ENCODE measurements at places on chromosomes 13 and 19. TPM values are rescaled to one million over a fixed set of nuclear protein-coding genes. Genes with fewer than 3 reads are reported as not detected.

- no peak for DNase-seq
Observed at GRCh38 chr19:37467608-37468090, 405 bp upstream of the ZNF569 start.

DNA sequence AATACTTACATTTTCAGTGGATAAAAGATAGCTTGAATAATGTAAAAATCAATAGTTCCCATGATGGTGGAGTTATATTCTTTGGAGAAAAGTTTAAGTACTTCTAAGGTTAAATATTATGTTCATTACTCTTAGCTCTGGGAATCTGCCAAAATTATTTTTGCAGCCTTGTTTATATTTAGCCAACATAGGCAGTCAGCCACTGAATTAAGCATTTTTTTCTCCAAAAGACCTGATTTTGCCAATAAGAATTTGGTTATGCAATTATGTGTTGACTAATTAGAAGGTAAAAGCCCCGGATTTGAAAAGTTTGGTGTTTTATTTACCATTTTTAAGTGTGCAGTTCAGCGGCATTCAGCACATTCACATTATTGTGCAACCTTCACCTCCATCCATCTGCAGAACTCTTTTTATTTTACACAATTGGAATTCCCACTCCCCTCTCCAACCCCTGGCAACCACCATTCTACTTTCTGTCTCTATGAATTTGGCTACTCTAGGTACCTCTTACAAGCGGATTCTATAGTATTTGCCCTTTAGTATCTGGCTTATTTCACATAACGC is 90.1 kb upstream of the C1QTNF9B start:
- DNase-seq: no peak

DNA sequence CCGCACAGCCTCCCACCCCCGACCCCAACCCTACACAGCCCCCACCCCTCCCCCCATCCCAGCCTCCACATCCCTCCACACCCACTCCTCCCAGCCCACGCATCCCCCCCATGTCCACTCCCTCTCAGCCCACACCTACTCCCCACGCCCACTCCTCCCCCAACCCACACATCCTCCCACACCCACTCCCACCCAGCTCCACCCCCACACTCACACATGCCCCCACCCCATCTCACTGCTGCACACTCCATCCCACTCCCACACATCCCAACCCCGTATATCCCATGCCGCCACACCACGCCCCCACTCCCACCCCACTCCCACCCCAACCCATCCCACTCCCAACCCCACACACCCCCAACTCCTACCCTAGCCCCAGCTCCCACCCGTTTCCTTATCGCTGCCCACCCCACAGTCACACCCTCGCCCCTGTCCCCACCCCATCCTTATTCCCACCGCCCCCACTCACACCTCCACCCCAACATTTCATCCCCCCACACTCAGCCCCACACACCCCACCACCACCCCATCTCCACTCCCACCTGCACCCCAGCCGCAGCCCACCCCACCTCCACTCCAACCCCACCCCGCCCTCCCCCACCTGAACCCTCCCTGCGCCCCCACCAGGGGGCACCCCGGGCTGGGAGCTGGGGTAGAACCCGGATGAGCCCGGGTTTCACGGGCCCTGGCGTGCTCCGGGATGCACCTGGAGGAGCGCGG is 809 bp downstream of the TDRD12 start:
- no peak for DNase-seq

- no peak for DNase-seq
Observed at GRCh38 chr13:40624383-40624782, 42.1 kb downstream of the FOXO1 start.

DNA sequence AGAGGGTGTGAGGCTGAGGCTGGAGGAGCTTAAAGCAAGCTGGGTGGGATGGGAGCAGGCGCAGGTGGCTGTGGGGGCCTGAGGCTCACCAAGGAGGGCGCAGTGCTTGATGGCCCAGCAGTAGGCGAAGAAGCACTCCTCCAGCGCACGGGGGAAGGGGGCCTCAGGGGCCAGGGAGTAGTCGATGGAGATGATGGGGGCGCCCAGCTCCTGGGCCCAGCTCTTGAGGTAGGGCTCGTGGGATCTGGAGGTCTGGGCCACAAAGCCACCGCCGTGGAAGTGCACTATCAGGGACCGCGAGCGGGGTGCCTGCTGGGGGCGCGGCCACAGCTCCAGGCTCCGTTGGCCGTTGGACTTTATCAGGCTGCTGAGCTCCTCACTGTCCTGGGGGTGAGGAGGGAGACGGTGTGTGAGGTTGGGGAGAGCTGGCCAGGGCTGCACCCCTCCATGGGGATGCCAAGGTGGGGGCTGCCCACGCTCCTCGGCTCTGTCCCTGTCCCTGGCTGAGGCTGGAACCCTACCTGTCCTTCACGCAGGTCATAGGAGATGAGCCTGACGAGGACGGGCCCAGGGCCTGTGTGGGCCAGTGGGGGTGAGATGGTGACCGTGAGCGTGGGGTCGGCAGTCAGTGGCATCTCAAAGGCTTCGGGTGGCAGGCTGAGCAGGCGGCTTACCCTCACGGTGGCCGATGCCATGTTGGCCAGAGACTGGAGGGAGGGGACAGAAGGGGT is 17.2 kb upstream of the CNFN start:
- no peak for DNase-seq

DNA sequence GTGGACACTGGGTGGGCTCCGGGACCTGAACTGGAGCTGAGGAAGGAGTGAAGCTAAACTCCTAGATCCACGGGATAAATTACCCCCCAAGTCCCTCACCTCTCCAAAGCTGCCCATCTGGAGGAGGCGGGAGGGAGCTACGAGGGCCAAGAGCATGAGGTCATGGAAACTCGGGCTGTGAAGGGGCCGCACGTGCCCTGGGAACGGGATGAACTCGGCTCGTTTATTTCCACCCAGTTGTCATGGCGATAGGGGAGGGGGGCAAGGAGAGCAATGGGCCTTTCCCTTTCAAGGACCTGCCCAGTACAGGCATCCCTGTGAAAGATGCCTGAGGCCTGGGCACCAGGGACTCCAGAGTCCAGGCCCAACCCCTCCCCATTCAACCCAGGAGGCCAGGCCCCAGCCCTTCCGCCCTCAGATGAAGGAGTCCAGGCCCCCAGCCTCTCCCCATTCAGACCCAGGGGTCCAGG is 3.8 kb downstream of the PPP1R12C start:
- DNase-seq: peak; percentile 66

DNA sequence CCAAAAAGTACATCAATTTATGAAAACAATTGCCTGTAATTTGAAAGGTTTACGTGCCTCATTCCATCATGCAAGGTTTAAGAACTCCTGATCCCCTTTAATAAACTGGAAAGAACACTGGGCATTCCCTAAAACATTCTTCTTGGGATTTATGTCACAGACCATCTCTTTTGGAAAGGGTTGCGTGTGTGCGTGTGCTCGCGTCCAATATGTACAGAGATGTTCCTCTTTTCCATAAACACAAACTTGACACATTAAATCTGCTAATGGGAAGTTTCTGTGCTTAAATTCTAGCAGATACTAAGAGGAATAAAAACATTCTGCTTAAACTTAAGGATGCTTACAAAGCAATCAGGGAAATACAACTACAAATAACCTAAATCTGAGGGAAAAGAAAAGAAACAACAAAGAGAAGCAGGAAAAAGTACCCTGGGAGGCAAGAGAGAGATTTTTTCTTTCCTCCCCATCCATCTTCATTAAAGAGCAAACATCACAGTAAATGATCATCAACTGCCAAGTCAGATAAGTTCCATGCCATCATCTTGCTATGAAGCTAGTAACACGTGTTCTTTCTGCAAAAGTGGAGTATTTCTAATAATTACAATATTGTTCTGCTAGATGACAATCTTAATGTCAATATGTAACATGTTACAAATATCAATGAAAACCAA is 83.7 kb downstream of the STK24 start:
- no peak for DNase-seq

DNA sequence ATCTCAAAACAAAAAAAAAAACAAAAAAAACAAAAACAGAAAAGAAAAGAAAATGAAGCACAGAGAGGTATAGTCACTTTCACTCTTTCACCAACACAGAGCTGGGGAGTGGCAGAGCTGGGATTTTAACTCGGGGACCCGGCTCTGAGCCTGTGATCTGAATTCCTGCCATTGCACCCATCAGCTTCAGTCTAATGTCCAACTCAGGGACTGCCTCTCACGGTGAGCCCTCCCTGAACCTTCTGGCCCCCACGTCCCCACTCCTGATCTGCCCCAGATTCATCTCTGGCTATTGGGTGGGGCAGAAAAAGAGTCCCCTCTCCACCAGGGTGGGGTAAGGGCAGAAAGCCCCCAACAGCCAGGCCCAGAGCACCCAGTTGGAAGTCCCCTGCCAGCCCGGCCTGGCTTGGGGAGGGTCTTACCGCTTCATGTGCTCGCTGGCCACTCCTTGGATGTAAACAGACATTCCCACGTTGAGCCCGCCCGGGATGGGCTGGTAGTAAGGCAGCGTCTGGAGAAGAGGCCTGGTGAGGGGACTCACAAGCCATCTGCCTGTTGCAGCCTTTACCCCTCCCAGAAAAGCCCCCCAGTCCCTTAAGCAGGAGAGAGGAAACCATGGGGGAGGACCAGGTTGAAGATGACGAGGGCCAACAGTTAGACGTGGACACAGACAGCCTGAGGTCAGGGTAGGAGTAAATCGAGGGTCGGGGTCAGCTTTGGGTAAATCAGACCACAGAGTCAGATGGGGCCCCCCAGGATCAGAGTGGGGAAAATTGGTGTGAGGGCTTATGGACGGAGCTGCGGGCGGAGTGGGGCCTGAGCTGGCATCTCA is 520 bp downstream of the LGALS4 start:
- no peak for DNase-seq

DNA sequence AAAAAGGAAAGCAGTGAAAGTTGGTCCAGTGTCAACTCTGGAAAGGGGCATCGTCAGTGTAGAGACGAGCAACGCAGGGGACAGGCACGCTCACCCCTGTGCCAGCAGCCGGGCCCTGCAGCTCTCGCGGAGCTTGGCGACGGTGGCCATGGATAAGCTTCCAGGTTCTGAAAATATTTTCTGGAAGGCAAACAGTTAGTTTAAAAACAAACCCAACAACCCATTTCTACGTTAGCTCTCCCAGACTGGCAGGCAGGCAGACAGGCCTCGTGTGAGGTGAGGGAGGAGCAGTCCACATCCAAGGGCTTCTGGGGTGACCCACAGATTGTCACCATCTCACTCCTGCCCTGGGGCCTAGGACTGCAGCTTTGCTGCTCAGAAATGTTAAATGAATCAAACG is 27.4 kb downstream of the LAMP1 start:
- no peak for DNase-seq

GRCh38 chr13:108069521-108070210 is 145.7 kb downstream of the LIG4 start:
- no peak for DNase-seq

- DNase-seq: no peak
Observed at GRCh38 chr13:111924678-111925075, 142.3 kb upstream of the SOX1 start.

- DNase-seq: no peak
Observed at GRCh38 chr19:14089662-14090508, 666 bp downstream of the SAMD1 start.

DNA sequence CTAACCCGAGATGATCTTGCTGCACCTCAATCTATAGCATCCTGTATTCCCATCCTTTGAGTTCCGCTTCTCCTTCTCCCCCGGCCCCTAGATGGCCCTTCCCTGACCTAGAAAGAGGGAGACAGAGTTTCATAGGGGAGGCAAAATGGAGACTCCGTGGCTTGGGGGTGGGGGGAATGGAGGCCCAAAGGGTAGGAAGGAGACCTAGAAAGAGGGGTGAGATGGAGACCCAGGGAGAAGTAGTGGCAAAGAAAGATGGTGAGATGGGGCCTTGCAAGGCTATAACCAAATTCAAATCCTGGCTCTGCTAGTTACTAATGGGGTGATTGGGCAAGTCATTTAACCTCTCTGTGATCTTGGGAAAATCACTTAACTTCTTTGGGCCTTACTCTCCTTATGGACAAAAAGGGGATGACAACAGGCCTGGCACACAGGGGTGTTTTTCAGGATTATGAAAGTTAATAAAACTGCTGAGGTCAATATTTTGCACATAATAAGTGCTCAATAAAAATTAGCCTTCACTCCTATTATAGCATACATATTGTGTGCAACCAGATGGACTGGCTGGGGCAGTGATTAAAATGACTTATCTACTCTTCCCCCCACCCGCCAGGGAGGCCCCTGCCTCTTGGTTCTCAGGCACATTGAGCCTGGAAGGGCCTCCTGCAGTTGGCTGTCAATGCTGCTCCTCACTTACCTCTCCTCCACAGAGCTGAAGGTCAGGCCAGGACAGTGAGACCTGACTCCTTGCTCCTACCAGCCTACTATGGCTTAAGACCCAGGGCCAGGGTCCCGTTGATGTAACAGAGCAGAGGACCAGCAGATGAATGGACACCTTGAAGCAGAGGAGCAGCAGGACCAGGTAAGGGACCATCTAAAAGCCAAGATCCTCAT is 633 bp downstream of the SPHK2 start:
- no peak for DNase-seq

- DNase-seq: no peak
Observed at GRCh38 chr13:70893832-70894231, 785.6 kb upstream of the KLHL1 start.

DNA sequence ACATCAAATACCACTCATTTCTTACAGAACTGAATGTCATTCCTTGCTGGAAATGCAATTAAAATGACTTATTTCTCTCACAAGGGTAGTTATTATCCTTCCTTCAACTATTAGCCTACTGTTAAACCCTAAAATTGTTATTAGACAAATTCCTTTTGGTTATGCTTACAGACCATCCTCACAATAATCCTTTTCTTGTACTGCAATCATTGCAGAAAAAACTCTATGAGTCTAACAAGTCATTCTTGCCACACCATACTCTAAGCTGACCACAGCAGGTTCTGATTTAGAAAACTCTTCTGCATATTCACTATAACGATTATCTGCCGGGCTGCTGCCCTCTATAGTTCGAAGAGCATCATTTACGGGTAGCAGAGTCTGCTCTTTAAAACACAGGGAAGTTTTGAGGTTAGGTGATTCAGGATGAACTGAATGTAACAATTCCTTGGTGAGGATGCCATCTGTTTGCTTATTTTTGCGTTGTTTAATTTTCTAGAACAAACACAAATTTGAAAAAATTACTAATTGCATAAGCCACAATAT is 38.2 kb downstream of the MTMR6 start:
- DNase-seq: no peak

GRCh38 chr19:3849787-3850186 is 19.1 kb downstream of the ZFR2 start:
- no peak for DNase-seq

DNA sequence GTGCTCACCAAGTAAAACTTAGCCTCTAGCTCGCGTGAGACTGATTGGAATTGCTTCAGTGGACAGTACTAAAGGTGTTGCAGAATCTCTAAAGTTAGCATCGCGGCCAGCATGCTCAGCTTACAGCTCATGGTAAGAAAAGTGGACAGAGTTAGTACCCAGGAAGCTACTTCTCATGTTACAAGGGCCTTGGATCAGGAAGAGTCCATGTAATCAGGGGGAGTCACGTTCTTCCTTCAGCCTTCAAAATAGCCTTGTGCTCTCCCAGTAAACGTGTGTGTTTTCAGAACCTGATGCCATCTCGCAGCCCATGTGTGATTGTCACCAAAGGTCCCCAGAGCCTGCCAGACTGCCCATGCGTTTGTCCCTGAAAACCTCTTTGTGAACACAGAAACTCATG is 195.8 kb upstream of the RNF113B start:
- DNase-seq: peak; percentile 68

Gene SOX1
- not detected for polyA plus RNA-seq

Gene BEST2
- polyA plus RNA-seq: 0.23 TPM

Gene ZNF729
- 0.83 TPM for polyA plus RNA-seq

Gene ZNF121
- 22.2 TPM for polyA plus RNA-seq

Gene AP1M2
- polyA plus RNA-seq: 42.1 TPM

Gene FSD1
- polyA plus RNA-seq: 5.4 TPM

Gene ZNF544
- 23.4 TPM for polyA plus RNA-seq

Gene SIGLEC12
- 0.14 TPM for polyA plus RNA-seq

Data from left renal pelvis (tissue), 4 donors.